Hypothalamus (tissue), 51 donors: ENCODE measurements at places on chromosomes 13 and 19.

DNA sequence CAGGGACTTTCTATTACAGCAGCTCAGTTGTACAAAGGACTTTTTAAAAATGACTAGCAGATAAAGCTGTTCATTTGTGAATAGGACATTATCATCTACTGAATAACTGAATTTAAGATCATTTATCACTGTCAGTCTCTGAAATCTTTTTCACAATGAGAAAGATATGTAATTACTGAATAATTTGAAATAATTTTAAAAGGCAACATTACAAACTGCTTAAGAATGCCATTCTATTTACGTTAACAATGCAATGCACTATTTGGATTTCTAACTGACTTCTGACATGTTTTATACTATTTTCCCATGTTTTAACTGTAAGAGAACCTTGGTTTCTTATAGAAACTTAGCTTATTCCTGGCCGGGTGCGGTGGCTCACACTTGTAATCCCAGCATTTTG is 2033.0 kb upstream of the PCDH20 start:
- no peak for DNase-seq

- DNase-seq = no peak
Observed at GRCh38 chr13:37539170-37539569, 59.4 kb downstream of the POSTN start.

DNA sequence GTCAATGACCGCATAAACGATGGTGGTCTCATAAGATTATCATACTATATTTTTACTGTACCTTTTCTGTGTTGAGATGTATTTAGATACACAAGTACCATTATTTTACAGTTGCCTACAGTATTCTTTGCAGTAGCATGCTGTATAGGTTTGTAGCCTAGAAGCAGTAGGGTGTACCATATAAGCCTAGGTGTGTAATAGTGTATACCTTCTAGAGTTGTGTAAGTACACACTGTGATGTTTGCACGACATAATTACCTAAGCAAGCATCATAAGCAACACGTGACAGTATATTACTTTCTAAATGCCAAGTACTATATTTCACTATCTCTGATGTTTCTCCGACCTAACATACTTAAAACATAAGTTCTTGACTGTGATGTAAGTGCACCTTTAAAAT is 2.7 kb downstream of the LPAR6 start:
- no peak for DNase-seq

DNA sequence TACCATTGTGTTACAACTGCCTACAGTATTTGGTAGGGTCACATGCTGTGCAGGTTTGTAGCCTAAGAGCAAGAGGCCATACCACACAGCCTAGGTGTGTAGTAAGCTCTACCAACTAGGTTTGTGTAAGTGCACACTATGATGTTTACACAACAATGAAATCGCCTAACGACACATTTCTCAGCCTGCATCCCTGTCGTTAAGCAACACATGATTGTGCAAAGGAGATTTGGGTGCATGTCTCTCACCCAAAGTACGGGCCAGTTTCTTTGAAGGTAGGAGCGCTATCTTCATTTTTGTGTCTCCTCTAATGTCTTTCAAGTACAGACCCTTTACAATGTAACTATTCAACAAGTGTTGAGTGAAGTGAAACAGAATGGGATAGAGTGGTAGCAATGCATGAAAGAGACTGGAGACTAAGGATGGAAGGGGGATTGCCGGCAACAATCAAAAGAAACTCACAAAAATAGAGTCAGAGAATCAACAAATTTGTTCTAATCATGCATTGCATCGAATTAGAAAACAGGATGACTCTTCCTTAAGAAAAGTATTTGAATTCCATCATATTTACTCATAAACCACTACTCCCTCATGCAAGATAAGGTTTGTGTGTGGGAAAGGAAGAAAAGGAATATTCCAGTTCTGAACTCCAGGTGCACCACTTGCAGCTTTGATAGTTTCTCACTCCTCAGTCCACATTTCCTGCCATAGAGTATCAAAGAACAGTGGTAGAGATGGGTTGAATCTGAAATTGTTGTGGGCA is 60.2 kb upstream of the TNFRSF19 start:
- DNase-seq = no peak

DNA sequence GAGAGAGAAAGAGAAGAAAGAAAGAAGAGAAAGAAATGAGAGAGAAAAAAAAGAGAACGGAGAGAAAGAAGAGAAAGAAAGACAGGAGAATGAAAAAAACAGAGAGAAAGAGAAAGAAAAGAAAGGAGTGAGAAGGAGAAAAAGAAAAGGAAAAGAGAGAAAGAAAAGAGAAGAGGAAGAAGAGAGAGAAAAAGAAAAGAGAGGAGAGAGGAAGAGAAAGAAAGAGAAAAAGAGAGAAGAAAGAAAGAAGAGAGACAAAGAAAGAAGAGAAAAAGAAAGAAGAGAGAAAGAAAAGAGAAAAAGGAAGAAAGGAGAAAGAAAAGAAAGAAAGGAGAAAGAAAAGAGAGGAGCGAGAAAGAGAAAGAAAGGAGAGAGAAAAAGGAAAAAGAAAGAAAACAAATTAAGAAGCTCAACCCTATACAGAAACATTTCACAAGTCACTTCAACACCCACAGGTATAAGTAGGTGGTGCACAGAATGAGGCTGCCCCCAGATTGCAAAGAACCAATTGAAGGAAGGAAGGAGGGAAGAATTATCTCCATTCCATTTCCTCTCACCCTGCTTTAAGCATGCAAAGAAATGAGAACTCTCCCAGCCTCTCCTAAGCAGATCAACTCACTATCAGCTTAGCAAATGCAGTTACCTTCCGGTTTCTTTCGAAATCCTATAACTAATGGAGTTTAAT is 98.8 kb upstream of the CACNA1A start:
- no peak for DNase-seq

- no peak for DNase-seq
Observed at GRCh38 chr13:27476943-27477703, 26.8 kb upstream of the MTIF3 start.

DNA sequence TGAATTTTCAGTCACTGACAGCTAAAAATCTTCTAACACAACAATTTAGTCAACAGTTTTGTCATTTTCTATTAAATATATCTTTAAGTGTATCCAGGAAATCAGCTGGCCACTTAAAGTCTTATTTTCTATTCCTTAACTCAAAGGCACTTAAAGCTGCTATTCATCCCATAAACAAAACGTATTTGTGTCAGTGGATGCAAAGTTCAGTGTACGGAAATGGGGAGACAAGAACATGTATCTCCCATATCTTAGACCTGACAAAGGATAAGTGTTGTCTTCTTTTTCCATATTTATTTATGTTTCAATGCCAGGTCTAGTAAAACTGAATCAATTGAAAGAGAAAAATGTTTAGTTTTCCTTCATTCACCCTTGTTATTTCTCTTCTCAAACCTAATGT is 409.8 kb upstream of the KLHL1 start:
- no peak for DNase-seq

- no peak for DNase-seq
Observed at GRCh38 chr13:62418376-62418775, 1002.7 kb upstream of the PCDH20 start.

DNA sequence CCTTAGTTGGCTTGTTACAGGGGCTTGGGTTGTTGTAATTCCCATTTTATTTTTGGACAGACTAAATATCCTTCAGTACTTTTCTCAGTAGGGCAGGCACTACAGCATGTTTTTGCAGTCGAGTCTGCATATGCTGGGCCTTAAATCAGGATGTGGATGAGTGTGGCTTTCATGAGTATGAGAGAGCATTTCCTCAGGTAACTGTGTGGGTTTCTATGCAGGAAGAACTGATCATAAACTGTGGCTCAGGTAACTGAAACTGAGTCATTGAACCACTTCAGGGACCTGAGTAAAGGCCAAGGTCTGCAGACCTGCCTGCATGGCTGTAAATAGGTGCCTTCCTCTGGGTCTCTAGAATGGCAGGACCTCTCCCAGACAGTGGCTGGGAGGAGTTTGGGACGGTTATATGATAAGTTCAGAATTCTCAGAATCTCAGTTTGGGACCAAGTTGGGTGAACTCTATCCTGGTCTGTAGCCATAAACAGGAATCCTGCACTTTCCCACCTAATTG is 112.1 kb downstream of the ZNF737 start:
- DNase-seq = no peak

DNA sequence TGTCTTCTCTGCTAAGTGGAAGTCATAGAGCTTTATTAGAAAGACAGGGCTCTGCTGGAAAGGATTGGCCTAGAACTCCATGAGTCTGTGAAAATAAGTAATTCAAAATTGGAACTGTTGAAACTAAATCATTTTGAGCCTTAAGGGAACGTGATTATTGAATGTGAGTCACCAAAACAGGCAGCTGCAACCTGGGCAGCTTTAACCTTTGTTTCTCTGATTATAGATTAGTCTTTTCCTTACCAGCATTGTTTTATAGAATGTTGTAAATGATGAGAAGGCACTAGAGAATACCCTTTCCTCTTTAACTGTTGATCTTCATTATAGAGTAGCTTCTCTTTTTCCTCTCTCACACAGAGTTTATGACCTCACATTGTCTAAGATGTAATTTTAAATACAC is 638.8 kb upstream of the SLITRK6 start:
- no peak for DNase-seq

DNA sequence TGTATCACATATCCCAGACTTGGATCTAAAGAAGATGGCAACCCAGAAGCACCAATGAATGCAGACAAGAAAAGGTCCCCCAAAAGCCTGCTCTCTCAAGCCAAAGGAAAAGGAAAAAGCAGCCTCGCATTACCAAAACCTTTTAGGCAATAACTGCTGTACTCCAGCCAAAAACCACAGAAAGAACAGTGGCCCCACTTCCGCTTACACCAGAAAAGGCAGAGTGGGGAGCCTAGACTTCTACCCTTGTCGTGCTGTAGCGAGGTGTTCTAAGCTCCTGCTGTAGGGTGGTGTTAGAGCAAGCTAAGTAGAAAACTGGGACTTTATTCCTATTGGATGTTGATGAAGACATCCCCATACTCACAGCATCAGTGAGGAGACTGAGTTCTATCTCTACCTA is 244.0 kb upstream of the RXFP2 start:
- DNase-seq = no peak

GRCh38 chr13:104984296-104984818 is 1551.1 kb downstream of the EFNB2 start:
- no peak for DNase-seq

- DNase-seq = no peak
Observed at GRCh38 chr13:65339241-65339640, 1890.9 kb downstream of the PCDH9 start.

GRCh38 chr13:94227255-94227879 is 252.1 kb downstream of the DCT start:
- DNase-seq = no peak

DNA sequence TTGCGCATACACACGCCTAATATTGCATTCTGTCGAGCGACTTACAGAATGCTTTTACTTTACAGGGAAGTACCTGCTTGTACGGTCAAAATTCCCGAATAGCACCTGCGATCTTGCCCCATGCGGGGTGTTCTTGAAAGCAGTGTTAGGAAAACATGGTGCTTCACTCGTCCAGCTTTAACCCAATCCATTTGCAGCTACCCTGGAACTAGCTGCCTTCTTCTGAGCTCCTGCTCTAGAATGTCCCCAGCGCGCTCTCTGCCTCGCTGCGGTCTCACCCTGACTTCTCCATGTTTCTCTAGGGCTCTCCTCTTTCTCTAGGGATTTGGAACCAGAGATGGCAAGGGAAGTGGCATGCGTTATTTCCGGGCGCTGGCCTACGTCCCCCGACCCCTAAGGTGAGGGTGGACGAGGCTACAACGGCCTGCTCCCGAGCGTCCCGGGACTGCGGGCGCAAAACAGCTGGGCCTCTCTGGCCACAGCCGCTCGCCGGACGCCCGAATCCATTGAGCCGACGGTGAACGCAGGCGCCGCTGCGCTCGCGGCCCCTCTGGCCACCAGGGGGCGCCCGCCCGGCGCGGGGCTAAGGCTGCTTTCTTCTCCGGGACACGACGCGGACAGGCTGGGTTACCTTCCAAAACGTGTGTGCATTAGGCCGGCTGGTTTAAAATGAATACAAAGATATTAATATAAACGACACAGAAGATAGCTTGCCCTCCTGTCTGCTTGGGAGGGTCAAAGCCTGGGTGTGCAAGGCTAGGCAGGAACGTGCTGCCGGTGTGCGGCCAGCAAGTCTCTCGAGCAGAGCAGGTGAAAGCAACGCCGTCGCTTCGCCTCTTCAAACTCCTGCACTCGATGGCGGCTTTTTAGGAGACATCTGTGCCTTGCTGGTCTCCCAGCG is 1.8 kb upstream of the SPRY2 start:
- DNase-seq = peak; percentile 69

DNA sequence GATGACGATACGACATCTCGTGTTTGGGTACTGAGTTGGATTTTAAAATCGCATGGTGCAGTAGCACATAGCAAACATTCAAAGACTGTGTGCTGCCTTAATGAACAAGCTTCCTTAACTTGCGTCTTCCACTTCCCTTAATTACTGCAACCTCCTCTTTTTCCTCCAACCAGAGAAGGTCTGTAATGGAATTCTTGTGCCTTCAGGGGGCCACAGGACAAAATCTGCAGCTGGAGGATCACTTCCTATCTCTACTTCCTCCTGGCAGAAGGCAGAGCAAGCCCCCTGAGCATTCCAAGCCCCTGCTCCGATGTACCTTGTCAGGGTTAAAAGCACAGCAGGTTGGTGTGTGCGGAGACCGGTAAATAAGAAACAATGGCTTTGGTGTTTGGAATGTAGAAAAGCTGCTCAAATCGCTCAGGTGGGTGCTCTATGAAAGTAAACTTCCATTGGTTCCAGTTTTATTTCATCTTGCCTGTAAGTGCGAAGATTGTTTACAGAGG is 151.3 kb upstream of the UQCRFS1 start:
- DNase-seq = no peak

GRCh38 chr13:45299194-45299593 is 41.8 kb downstream of the TPT1 start:
- DNase-seq = no peak

- DNase-seq = no peak
Observed at GRCh38 chr13:95239283-95239682, 62.0 kb downstream of the ABCC4 start.

DNA sequence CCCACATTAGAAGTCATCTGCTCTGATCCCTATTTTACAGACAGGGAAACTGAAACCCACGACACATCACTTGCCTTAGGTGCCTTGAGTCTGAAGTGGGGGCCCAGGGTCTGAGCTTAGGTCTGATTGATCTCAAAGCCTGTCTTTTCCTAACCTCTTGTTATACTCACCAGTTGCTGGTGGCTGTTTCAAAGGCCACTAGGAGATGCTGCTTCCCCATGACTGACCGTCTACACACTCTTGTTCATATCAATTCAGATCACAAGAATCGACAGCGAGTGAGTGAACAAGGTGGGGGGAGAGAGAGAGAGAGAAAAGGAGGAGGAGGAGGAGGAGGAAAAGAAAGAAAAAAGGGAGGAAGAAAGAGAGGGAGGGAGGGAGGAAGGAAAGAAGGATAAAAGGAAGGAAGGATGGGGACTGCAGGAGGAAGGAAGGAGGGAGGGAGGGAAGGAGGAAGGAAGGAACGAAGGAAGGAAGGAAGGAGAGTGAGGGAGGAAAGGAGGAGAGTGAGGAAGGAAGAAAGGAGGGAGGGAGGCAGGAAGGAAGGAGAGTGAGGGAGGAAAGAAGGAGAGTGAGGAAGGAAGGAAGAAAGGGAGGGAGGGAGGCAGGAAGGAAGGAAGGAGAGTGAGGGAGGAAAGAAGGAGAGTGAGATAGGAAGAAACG is 3.3 kb downstream of the OR10H1 start:
- DNase-seq = no peak

GRCh38 chr19:38082256-38083118 is 141.5 kb downstream of the DPF1 start:
- DNase-seq = no peak
